ENCODE measurements at places on chromosomes 5 and 9.

GRCh38 chr9:132018957-132019405 is 60.7 kb downstream of the MED27 start:
- no peak for DNase-seq

GRCh38 chr5:51104556-51104955 is 278.7 kb upstream of the ISL1 start:
- no peak for DNase-seq

GRCh38 chr9:129889122-129889940 is 54.1 kb downstream of the USP20 start:
- DNase-seq: no peak

DNA sequence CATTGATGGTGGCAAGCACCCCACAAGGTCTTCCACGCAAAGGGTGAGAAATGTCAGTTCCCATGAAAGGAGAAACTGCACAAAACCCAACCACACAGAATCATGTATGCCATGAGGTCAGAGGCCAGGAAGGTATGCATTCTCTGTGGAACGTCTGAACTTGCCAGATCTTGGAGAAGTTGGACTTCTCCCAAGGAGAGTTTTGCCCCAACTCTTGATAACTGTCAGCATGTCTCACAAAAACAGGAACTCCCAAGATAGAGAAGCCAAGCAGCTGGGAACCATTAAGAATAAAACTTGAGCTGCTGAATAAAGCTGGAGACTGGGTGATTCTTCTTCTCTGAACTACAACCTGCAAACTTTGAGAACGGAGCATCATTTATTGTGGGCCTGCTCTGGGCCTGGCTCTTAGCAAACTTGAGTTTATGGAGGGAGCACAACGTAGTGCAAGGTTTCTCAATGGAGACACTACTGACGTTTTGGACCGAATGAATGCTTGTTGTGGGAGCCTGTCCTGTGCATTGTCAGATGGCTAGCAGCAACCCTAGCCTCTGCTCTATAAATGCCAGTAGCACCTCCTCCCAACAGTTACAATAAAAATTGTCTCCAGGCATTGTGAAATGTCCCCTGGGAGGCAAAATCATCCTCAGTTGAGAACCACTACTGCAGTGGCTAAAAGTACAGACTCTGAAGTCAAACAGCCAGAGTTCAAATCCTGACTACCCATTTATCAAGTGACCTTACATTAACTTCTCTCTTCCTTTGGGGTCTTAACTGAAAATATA is 193.5 kb downstream of the ACTL7B start:
- DNase-seq: no peak

- DNase-seq: no peak
Observed at GRCh38 chr9:110168486-110168885, 39.5 kb downstream of the C9orf152 start.

DNA sequence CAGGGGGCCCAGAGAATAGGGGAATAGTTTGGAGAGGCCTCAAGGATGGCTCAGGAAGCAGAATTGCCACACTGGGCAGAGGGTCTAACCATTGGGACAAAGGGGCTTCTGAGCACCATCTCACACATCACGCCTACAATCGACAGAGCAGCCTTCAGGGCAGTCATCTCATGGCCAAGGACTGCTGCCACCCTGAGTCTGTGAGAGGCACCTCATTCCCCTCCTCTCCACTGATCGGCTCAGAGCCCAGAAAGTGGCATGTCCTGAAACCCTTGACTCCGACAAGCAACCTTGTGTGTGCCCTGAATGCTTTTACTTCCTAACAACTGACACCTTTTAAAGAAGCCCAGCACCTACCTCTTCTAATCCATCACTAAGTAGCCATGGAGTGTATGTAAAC is 128.9 kb upstream of the PTPN3 start:
- no peak for DNase-seq

DNA sequence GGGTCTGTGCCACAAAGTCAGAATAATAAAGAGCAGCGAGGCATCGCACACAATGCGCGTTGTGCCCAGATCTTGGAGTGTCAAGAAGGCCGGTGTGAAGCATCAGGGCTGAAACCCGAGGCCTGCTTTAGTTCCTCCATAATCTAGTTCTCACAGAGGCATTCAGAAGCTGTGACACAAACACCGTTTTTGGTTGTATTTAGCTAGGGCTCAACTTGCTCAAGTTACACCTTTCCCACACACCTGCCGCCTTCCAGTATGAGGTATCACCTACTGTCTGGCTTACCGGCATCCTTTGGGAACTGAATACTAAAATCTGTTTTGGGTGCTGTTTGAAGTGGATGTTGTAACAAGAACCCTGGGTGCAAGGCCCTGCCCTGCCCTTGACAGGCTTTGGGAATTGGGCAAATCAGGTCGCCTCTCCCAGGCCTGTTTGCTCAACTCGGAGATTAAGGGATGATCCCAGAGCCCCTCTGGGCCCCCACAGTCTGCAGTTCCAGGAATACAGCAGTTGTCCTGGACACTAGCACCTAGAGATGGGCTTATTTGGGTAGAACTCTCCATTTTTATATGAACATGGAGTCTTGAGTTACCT is 27.0 kb downstream of the SLC25A25 start:
- DNase-seq: no peak

- DNase-seq: no peak
Observed at GRCh38 chr9:18208166-18209059, 265.5 kb upstream of the ADAMTSL1 start.

DNA sequence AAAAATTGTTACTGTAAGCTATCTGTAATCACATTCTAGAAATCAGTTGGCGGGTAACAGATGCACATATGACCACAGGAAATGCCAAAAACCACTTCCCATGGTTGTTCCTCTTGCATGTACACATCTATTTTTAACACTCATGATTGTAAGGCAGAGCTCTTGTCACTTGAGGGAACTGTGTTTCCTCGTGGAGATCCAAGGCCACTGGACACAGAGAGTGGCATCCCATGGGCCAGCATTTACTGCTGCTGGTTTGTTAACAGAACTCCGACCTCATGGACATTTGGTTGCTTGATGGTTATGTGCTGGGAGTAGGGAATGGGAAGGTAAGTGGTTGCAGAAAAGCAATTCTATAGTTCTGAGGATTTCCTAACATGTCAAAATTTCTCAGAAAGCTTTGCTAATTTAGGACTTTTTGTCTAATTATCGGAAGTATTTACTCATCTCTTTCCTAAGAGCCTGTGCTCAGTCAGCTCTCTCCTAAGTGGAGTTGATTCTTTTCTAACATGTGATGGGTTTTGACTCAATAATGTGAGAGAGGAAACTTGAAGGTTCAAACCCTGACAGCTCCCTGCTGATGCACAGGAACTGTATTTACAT is 202.0 kb upstream of the NR3C1 start:
- DNase-seq: no peak

Data from esophagus squamous epithelium (tissue), 5 donors.